Activated CD4-positive, alpha-beta T cell treated with anti-CD3 and anti-CD28 coated beads, Interleukin-2, amount 50 U/mL, for 48 hours (primary cell): ENCODE measurements at places on chromosomes 3 and 15.

DNA sequence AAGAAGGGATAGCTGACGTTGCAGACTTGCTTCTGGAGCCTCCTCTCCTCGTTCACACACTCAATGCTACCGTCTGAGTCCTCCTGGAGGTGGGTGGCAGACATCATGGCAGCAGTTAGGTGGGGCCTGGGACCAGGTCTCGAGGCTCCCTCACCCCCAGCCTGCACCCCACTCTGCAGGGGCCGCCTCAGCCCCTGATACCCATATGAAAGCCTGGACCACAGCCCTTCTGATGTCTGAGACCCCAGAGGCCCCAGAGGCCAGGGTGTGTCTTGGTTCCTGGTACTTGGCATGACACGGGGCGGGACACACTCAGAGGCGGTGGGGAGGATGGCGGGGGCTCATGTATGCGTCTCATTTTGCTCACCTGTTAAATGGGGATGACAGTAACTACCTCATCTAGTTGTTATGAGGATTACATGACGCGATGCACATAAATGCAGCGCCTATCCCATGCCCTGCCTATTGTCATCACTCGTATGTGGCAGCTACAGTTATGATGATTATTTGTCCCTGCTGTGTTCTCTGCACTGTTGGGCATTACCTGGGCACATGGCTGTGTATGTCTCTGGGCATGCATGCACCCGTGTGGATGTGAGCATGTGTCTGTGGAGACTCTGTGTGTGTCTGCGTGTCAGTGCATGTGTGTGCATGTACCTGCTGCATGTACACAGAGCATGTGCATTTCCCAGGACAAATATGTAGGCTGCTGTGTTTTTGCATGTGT lies 39.9 kb downstream of the FEM1B start:
- no peak for DNase-seq

DNA sequence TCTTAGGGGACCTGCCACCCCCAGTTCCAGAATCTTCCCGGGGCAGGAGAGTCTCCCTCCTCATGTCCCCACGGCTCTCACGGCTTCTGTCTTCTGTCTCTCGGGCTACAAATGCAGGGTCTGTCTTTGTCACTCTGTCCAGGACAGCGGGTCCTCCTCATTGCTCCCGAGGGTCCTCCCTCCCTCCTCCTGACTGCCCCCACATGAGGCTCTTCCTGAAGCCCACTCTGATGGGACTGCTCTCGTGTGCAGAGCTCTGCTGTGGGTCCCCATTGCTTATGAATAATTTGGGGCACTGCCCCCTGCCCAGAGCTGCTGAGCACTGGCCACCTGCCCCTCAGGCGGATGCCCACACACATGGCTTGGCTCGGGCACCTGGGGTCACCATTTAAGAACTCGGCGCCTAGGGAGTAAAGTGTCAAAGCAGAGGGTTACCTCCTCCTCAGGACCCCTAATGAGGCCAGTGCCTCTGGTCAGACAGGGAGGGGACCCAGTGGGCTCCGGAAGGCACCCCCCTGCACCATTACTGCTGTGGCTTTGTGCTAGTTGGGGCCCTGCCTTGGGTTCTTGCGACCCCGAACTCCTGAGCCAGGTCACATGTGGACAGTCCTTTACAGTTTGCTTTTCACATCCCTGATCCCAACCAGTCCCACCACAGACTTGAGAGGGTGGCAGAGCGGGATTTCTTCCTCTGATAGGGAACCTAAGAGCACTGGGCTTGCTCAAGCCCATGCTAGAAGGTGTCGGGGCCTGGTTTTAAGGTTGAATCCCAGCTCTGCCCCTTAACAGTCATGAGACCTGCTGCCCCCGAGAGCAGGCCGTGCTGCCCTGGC lies 22.1 kb downstream of the HDAC11 start:
- no peak for DNase-seq

DNA sequence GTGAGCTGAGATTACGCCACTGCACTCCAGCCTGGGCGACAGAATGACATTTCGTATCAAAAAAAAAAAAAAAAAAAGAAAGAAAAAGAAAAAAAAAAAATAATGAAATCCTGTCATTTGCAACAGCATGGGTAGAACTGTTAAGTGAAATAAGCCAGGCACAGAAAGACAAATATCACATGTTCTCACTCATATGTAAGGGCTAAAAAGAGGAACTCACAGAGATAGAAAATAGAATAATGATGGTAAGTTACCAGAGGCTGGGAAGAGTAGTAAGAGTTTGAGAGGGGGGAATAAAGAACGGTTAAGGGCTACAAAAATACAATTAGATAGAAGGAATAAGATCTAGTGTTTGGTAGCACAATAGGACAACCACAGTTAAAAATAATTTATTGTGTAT lies 19.7 kb downstream of the DENND6A start:
- no peak for DNase-seq

- no peak for DNase-seq
Measured at GRCh38 chr3:17412950-17413530, 329.4 kb downstream of the TBC1D5 start.

- DNase-seq: peak; percentile 48
Measured at GRCh38 chr3:118628704-118629341, 405.8 kb downstream of the IGSF11 start.

- DNase-seq: no peak
Measured at GRCh38 chr3:41050144-41050543, 149.2 kb upstream of the CTNNB1 start.

DNA sequence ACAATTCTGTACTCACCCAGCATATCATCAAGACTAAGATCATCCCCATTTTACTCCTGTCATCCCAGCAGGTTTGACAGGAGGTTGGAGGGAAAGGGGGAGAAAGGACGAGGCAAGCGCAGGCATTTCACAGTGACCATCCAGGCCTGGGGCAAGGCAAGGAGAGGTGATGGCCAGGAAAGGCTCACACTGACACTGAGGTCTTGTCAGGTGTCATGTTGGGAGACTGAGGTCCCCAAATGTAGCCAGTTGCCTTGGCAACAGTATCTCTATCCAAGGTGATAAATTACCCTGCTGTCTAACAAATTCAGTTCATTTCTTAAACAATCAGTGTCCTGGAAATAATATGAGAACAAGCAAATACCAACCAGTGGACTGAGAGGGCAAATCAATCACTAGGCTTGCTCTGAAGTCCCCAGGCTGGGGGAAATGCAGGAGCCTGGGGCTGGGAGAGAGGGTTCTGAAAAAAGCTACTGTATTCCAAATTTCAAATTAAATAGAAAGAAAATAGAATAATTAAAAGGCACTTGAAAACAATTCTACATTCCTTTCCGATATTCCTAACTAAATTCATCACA lies 172.8 kb downstream of the OSBPL10 start:
- DNase-seq: no peak

- no peak for DNase-seq
Measured at GRCh38 chr3:140170612-140171011, 235.6 kb downstream of the CLSTN2 start.

- DNase-seq: no peak
Measured at GRCh38 chr3:2099028-2099671, 484 bp downstream of the CNTN4 start.

DNA sequence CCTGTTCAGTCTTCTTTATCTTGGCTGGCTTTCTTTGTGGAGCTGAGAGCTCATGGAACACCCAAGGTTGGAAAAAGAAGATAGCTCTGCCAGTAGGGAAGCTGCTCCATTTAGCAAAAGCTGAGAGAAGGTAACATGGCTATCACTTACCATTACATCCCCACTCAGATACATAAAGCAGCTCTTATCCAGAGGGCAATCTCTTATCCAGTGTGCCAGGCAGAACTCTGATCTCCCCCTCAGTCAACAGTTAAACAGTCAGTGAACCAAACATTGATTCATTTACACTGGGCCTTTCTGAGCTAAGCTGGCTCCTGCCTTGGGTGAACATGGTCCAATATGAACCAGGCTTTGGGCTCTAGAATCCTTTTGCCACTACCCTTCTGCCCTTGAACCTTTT lies 624.2 kb downstream of the NTRK3 start:
- no peak for DNase-seq
